NCI-H1436 treated with DMSO at 0.1 percent for 48 hours (cell line): ENCODE measurements at places on chromosomes 6 and 20.

GRCh38 chr6:43547222-43547621 is 28.6 kb downstream of the XPO5 start:
- DNase-seq: no peak

DNA sequence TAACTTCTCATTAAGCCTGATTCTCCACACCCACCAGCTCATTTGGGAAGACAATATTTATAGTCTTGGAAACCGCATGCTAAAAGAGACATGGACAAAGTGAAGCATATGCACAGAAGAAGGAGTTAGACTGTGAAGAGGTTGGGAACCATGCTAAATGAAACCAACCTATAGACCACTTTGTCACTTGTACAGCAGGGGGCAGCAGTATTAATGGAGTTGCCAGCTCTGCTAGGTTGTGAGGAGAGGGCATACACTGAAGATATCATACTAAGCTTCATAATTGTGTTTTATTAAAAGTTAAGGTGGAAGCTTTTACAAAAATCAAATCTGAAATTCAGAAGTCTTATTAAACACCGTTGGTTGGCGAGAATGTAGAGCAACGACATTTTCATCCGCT is 38.3 kb upstream of the HMGCLL1 start:
- no peak for DNase-seq

- no peak for DNase-seq
Measured at GRCh38 chr20:20463933-20464374, 96.0 kb downstream of the INSM1 start.

DNA sequence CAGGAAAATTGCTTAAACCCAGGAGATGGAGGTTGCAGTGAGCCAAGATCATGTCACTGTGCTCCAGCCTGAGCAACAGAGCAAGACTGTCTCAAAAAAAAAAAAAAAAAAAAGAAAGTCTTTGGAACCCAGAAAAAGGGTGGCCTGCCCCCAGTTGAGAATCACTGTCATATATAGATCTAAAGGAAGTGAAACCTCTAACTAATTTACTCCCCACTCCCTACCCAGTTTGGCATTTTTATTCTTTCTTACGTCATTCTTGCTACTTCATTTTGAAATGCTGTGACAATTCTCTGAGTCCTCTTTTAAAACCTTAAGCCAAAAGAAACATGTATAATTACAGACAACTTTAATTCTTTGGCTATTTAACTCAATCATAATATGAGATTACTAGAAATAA is 254.8 kb downstream of the CDC5L start:
- no peak for DNase-seq

DNA sequence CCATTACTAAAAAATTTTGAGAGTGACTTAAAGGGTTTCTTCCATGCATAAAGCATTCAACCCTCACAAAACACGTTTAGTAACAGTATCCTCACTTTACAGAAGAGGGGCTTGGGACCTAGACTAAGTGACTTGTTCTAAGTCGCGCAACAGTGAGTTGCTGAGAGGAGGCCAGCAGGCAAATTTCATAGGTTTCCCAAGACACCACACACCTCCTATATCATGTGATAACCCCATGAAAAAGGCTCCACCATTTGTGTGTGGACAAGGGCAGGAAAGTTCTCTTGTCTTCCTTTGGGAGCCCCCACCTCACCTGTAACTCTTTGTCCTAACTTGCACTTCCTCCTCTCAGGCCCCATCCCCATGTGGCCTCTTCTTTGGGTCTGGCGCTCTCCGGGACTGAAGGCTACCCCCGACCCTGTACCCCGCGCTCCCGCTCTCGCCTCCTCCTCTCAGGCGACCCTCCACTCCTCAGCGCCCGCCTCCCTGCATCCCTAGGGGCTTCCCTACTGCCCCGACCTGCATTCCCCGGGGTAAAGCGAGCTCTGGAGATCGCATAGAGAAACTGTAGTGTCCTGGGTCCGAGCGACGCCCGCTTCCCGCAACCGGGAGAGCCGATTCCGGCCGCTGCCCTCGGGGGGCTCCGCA is 392 bp downstream of the PSMB8 start:
- no peak for DNase-seq

- DNase-seq: no peak
Measured at GRCh38 chr6:144667532-144668503, 382.7 kb downstream of the UTRN start.

- DNase-seq: no peak
Measured at GRCh38 chr6:153790048-153790447, 249.0 kb upstream of the OPRM1 start.

DNA sequence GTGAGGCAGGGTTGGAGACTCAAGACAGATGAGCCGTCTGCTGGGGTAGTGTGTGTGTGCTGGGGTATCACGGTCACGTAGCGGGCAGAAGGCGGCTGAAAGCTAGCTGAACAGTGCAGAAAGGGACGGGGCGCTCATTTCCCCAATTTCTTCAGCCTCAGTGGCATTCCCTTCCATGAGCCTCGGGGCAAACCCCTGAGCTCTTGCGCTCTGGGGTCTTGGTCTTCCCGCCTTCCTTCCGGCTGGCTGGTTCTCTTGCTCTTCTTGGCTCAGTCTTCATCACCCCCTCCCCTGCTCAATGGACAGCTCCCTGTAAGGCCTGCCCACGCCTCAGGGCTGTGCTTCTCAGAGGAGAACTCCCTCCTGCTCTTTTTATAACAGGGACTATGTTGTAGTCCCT is 15.5 kb upstream of the TMEM181 start:
- no peak for DNase-seq

DNA sequence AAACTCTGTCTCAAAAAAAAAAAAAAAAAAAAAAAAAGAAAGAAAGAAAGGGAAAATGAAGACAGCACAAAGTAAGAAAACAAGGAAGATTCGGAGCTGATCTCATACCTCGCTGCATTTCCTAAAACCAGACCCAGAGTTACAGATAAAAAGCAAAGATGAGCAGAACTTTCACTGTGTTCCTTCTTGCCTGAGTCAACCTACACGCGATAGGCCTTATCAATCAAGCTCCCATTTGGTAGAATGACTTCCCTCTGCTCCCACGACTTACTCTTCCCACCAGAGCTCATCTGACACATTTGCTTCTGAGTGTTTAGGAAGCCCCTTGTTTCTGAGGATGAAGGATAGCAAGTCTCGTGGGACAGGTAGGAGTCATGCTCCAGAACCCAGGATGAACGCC is 302.9 kb downstream of the TFAP2A start:
- no peak for DNase-seq

- no peak for DNase-seq
Measured at GRCh38 chr6:57108691-57109090, 18.7 kb downstream of the ZNF451 start.

DNA sequence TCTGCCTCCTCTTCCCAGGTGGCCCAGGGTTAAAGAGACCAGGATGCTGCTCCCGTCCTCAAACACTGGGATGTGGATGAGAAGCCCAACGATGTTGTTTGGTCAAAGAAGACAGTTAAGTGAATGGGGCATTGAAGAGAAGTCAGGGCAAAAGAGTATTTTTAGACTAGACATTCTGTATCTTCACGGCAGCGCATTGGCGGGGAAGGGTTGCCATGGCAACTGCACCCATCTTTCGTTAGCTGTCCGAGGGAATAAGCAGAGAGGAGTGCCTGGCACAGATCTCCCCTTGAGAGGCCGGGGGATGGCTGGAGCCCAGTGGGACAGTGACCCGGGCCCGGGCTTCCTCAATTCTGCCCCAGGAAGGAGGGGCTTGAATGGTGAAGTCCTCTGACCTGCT is 56.4 kb upstream of the GPR31 start:
- DNase-seq: no peak

GRCh38 chr6:4350567-4351519 is 215.5 kb upstream of the ECI2 start:
- DNase-seq: no peak

GRCh38 chr6:89357390-89357789 is 4.9 kb upstream of the UBE2J1 start:
- DNase-seq: no peak

- no peak for DNase-seq
Measured at GRCh38 chr6:170175644-170176135, 115.2 kb downstream of the DLL1 start.
